ENCODE measurements at places on chromosomes 2 and 18.

DNA sequence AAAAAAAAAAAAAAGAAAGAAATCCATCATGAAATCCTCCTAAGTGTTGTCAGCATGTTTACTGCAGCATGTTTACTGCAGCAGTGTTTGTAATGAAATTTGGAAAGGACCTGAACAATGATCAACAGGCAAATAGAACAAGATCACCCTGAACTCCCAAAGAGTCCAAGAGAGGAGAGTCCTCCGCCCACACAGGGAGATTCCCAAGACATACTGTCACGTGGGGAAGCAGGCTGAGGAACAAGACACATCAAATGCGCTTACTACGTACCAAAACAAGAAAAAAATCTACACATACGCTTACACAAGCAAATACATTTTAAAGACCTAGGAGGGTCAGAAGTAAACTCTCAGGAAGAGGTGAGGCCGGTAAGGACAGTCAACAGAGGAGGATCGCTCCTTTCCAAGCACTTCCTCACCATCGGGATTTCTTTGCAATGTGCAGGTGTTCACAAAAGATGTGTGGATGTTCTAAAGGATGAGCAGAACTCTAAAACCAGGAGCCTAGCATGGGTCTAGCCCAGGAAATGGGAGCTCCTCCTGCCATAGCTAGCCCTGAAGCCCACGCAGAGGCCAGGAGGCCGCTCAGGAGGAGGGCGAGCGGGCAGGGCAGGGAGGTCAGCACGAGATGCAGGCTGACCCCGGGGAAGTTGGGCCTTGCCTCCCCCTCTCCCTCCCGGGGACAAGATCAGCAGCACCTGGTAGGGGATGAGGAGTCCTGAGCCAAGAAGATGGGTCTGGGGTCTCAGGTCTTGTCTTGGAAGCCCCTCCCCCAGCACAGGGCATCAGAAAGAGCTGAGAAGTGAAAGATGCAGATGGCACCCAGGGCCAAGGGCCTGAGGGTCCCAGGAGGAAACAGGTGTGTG lies 66.4 kb downstream of the ZNF516 start:
- no peak for DNase-seq

GRCh38 chr2:112774536-112775285 lies 9.6 kb downstream of the IL1A start:
- no peak for DNase-seq

DNA sequence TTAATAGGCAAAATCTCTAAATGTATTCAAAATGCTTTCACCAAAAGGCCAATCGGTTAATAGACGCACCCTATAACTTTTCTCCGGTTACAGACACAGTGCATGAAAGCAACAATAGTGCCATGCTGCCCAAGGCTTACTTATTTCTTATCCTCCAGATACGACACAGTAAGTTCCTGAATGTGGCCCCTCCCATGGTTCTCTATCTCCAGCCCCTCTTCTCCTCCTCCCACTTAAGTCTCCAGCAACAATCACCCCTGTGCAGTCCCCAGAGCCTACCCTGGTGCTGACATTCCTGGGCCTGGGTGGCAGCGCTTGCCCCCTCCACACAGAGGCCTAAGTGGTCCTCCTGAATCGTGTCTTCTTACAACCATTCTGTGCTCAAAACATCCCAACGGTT lies 3.6 kb downstream of the KIDINS220 start:
- no peak for DNase-seq

GRCh38 chr2:69801745-69802290 lies 27.6 kb upstream of the GMCL1 start:
- DNase-seq, result no peak

All from nucleus accumbens (tissue), 56 donors.